ENCODE measurements at places on chromosomes 2 and 18.

DNA sequence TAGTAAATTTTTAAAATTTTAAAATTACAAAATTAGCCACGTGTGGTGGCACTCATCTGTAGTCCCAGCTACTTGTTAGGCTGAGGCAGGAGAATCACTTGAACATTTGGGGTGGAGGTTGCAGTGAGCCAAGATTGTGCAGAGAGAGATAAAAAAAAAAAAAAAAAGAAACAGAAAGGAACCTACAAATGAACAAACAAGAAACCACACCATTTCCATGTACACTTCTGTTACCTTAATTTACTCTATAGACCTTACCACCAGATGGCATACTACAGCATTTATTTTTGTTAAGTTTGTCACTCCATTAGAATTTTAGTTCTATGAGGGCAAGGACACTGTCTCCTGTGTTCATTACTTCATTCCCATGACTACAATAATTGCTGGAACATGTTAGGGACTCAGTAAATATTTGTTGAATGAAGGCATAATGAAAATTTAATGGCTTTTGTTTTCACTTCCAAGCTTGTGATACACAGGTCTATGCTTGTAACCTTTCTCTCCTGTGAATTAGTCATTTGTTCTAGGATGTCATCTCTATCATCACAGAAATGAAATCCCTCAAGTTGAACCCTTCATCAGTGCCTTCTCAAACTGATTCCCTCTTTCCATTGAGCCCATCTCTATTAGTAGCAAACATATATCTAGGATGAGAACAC, 76.0 kb downstream of the ARHGAP15 start:
- H3K36me3 ChIP-seq, result peaks cover 47% of the 10 kb centered on the region
- no peaks in the 10 kb centered on the region for H3K27me3 ChIP-seq
- H3K27ac ChIP-seq, result peak overlapping the region; percentile 73
- H3K4me3 ChIP-seq, result no peak overlapping the region
- DNase-seq, result no peak

DNA sequence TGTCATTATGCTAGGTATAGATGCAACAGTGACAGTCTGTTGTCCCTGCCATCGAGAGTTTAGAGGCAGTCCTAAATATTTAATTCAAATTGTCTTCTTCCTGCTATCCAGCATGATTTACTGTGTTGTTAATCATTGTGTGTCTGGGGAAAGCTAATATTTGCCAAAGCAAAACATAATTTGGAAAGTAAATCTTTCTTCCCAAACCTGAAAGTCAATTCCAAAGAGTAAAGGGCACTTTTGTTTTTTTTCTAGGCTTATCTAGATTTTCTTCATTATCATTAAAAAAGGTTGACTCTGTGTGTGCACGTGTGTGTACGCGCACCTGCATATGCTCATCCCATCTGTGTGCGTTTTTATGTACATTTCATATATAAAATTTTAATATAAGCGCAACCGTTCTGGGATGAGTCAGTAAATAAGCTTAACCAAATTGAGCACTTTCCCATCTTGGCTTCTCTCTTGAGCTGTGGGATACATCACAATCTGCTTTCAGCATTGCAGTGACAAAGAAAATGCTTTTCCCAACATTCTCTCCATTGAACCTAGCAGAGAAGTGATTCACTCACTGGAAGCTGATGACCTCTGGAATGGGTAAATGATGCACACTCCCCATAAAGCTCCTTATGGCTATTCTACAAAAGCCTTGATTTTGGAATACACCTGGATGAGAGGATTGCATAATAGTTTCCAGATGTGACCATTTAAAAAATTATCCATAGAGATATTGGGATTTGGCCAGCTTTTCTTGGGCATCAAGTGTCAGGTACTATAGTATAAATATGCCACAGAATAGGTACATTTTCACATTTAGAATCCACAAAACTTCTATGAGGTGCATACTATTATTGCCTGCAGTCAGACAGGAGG, 488.4 kb downstream of the ADCYAP1 start:
- H3K4me3 ChIP-seq, result no peak overlapping the region
- no peak overlapping the region for H3K27ac ChIP-seq
- H3K4me1 ChIP-seq, result no peaks in the 10 kb centered on the region
- no peaks in the 10 kb centered on the region for H3K36me3 ChIP-seq

GRCh38 chr2:181275643-181276070, 181.5 kb upstream of the ITGA4 start:
- H3K27me3 ChIP-seq, result no peaks in the 10 kb centered on the region
- peaks cover 2% of the 10 kb centered on the region for H3K4me1 ChIP-seq
- H3K4me3 ChIP-seq, result no peak overlapping the region

DNA sequence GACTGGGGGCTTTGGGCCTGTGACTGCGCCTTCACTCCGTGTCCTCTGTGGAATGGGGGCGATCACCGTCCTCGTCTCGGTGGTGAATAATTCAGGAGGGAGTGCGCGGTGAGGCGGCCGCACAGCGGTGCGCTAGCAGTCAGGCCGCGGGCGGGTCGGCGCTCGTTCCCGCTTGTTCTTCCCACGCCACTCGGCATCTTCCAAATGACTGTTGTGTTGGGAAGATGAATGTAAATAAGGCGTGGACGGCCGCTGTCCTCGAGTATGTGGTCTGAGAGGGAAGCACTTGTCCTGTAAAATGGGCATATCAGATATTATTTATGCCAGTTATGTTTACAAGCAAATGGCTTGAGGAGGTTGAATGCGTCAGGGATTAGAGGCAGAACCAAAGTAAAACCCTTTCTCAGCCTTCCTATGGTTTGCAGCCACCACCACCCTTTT, 608 bp upstream of the VPS4B start:
- peak overlapping the region; percentile 94 for H3K27ac ChIP-seq
- H3K4me1 ChIP-seq, result peaks cover 20% of the 10 kb centered on the region

DNA sequence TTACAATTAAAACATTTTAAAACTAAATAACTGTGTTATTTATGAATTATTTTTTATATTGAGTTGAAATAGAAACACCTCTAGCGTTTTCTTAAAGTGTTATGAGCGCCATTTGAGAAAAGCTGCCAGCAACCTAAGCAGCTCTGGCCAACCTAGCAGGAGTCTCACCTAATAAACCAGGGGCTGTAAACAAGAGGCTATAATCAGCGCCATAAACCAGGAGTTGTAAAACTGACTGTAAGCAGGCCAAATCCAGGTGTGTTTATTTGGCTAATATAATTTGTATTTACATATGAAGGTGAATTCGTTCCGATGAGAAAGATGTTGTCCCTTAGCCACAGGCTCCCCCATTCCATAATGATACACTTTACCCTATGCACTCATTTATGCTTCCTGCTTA, 34.7 kb downstream of the LRRTM1 start:
- H3K27ac ChIP-seq, result no peak overlapping the region
- no peaks in the 10 kb centered on the region for H3K36me3 ChIP-seq
- H3K27me3 ChIP-seq, result no peaks in the 10 kb centered on the region

- H3K36me3 ChIP-seq, result no peaks in the 10 kb centered on the region
- no peak overlapping the region for H3K4me3 ChIP-seq
- H3K27ac ChIP-seq, result no peak overlapping the region
Observed at GRCh38 chr2:30408961-30409387, 38.1 kb upstream of the LCLAT1 start.

- H3K4me3 ChIP-seq, result no peak overlapping the region
- peaks cover 24% of the 10 kb centered on the region for H3K4me1 ChIP-seq
- no peak overlapping the region for H3K27ac ChIP-seq
- DNase-seq, result no peak
Observed at GRCh38 chr2:233433794-233434193, 79.5 kb downstream of the DGKD start.

DNA sequence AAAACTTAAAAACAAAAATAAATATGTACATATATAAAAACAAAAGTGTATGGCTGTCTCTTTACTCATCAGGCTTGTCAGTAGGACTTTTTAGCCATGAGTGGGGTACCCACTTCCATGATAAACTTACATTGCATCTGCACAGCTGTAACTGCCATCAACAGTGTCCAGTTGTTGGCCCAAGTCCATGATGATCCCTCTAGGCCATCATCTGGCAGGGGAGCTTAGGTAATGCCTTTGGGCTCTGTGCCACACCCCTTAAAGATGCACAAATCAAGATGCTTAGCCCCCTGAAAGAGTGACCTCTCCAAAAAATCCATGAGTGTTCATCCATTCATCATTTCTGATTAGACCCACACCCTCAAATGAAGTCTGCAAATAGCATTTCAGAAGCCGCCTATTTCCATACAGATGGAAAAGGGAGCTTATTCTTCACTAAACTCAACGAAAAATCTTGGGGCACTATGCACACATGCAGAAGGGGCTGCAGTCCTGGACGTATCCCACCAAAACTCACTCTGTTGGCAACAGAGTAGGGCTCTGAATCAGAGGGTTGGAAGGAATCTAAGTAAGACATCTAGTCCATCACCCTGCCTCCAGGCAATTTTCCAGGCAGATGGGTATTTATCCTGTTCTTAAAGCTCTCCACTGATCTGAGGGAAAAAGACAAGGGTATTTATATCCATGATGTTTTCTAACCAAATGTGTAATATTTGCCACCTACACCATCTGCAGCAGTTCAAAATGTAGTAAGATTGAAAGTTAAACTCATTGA, 691.0 kb downstream of the ZEB2 start:
- no peak overlapping the region for H3K4me3 ChIP-seq
- no peaks in the 10 kb centered on the region for H3K4me1 ChIP-seq
- DNase-seq, result no peak
- H3K27ac ChIP-seq, result no peak overlapping the region
- H3K36me3 ChIP-seq, result no peaks in the 10 kb centered on the region
- H3K27me3 ChIP-seq, result peaks cover 3% of the 10 kb centered on the region

- H3K27ac ChIP-seq, result no peak overlapping the region
- H3K4me3 ChIP-seq, result no peak overlapping the region
- H3K27me3 ChIP-seq, result peaks cover 3% of the 10 kb centered on the region
- no peak for DNase-seq
Observed at GRCh38 chr18:57269756-57270155, 82.6 kb upstream of the ST8SIA3 start.

- DNase-seq, result no peak
- H3K27ac ChIP-seq, result no peak overlapping the region
- no peak overlapping the region for H3K4me3 ChIP-seq
- no peaks in the 10 kb centered on the region for H3K4me1 ChIP-seq
- H3K27me3 ChIP-seq, result peaks cover 6% of the 10 kb centered on the region
- H3K36me3 ChIP-seq, result no peaks in the 10 kb centered on the region
Observed at GRCh38 chr2:239470151-239470900, 69.5 kb upstream of the HDAC4 start.

GRCh38 chr2:58089081-58089480, 42.5 kb downstream of the VRK2 start:
- H3K36me3 ChIP-seq, result peaks cover 47% of the 10 kb centered on the region
- no peak for DNase-seq
- peaks cover 8% of the 10 kb centered on the region for H3K4me1 ChIP-seq
- H3K4me3 ChIP-seq, result no peak overlapping the region

DNA sequence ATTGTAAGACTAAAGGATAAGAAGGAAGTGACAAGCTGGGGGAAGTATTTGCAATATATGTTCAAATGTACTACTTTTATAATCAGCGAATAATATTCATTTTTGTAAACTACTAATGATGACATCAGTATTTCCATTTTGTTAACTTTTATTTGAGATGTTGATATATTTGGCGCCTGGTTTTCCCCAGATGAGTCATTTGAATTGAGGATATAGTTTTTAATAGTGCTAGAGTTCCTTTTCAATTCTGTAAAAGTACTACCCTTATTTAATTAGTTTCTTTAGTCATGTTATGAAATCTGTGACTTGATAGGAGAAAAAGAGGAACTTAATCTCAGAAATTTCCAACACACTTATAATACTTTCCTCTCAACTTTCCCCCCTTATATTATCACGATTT, 495.3 kb downstream of the IRS1 start:
- no peak overlapping the region for H3K27ac ChIP-seq
- H3K4me1 ChIP-seq, result peaks cover 4% of the 10 kb centered on the region
- no peak for DNase-seq
- no peak overlapping the region for H3K4me3 ChIP-seq

DNA sequence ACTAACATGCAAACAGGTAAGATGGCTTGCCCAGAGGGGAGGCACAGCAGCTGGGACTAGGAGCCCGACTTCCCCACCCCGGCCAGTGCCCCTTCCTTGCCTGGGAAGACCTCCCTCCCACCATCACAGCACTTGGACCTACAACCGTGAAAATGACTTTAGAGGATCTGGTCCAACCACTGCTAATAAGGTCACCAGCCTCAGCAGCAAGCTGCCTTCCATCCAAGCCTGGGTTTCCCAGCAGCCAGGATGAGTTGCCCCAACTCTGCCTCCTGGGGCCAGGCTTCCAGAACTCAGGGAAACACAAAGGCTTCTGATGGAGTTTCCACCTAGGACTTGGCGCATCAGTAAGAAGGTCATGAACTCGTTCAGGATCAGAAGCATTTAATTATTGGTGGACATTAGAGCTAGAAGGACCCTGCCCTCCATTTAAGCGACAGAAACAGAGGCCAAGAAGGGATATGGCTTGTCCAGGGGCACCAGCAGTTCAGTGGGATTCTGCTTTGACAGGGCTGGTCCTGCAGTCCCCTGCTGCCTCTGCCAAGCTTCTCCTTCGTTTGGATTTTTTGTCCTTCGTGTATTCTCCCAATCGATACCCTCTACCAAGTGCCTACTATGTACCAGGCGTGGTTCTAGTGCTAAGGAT, 403.0 kb upstream of the ID2 start:
- no peaks in the 10 kb centered on the region for H3K36me3 ChIP-seq
- no peak overlapping the region for H3K4me3 ChIP-seq
- no peak for DNase-seq
- no peaks in the 10 kb centered on the region for H3K4me1 ChIP-seq
- H3K27ac ChIP-seq, result no peak overlapping the region

DNA sequence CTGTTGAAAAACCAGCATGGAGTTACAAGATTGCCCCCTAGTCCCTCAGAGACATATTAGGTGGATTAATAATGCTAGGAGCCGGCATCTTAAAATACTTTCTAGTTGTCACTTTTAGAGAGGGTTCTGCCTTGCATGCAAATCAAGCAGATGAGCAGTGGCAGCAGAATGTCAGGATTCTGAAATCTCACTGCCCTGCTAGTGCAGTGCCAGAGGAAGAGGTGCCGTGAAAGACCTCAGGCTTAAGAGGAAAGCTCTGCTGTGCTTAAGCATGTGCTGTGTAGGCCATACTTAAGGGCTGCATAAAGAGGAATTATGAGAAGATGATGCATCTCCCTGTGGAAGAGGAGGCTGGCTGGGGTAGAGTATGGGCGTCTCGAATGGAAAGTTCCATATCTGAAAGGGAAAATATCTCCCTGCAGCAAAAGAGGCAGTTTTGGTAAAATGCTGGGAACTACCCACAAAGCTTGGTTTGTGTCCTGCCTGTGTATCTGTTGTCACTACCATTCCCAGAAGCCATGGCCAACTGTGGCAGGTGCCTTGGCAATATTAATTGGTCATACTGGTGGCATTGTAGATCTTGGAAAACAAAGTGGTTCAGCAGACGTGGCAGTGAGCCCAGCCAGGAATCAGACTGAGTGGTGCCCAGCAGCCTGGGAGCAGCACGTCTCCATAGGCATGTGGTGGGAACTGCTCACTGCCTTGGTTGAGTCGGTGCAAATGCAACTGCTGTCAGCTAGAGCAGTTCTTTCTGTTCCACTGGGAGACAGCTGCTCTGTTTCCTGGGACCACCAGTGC, 131.9 kb downstream of the EVA1A start:
- no peak for DNase-seq
- H3K27ac ChIP-seq, result peak overlapping the region; percentile 1
- H3K36me3 ChIP-seq, result no peaks in the 10 kb centered on the region
- H3K27me3 ChIP-seq, result no peaks in the 10 kb centered on the region
- peaks cover 41% of the 10 kb centered on the region for H3K4me1 ChIP-seq
- peak overlapping the region; percentile 47 for H3K4me3 ChIP-seq

GRCh38 chr2:222518570-222519381, 94.4 kb downstream of the SGPP2 start:
- no peaks in the 10 kb centered on the region for H3K4me1 ChIP-seq
- peaks cover 2% of the 10 kb centered on the region for H3K27me3 ChIP-seq
- peaks cover 7% of the 10 kb centered on the region for H3K36me3 ChIP-seq
- DNase-seq, result no peak
- H3K27ac ChIP-seq, result no peak overlapping the region
- H3K4me3 ChIP-seq, result no peak overlapping the region
